Activated CD8-positive, alpha-beta memory T cell treated with anti-CD3 and anti-CD28 coated beads for 1 hour (primary cell): ENCODE measurements at places on chromosomes 7 and 10.

DNA sequence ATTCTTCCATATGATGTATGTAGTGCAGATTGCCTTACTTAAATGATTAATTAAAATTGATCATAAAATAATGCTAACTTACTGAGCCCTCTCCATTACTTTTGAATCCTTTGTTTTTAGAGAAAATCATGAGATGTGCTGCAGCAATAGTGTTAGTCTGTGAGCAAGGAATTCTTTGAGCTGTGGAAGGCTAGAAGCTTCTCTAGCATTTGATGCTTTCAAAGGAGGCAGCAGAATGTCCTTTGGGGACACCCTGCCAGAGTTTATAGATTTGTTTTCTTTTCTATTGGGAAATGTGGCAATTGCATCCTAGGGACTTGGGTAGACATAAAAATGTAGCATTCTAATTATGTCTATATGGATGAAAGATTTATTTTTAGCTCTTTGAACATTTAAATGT lies 284.1 kb upstream of the SMIM30 start:
- DNase-seq, result no peak

DNA sequence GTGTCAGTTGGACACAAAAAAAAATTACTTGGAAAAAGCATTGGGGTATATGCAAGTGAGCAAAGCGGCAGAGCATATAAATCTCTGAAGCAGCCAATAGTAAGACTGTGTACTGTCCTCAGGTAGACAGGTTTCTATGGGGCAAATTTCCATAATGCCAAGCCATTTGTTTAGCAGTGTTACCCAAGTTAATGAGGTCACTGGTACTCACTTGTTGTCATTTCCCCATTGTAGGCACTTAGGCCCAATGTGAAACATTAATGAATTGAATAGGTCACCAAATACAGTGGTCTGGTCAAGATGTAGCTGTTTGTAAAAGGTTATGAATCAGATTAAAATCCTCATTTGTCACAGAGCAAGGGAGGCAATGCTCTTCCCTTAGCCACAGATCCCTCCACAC lies 27.5 kb downstream of the HOXA1 start:
- no peak for DNase-seq

DNA sequence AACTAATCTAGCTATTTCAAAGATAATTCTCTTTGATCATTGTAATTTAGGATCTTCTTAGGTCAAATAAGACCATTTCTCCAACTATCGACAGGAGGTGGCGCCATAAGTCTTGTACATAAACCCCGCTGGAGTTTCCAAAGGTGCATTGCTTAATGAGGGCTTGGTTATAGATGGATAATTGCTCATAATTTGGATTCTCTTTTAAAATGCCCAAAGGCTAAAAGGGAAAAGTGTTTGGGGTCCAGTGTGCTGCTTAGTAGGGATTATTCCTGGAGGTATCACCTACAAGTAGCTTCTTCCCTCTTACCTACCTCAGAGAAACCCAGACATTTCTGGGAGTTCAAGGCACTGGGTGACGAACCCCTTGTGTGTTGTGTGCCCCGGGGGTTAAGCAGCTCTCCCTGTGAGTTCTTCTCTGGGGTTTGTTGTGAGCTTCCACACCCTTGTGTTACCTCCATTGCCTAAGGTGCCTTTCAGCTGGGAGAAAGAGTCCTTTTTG lies 75.2 kb downstream of the PAXIP1 start:
- DNase-seq, result peak; percentile 49

DNA sequence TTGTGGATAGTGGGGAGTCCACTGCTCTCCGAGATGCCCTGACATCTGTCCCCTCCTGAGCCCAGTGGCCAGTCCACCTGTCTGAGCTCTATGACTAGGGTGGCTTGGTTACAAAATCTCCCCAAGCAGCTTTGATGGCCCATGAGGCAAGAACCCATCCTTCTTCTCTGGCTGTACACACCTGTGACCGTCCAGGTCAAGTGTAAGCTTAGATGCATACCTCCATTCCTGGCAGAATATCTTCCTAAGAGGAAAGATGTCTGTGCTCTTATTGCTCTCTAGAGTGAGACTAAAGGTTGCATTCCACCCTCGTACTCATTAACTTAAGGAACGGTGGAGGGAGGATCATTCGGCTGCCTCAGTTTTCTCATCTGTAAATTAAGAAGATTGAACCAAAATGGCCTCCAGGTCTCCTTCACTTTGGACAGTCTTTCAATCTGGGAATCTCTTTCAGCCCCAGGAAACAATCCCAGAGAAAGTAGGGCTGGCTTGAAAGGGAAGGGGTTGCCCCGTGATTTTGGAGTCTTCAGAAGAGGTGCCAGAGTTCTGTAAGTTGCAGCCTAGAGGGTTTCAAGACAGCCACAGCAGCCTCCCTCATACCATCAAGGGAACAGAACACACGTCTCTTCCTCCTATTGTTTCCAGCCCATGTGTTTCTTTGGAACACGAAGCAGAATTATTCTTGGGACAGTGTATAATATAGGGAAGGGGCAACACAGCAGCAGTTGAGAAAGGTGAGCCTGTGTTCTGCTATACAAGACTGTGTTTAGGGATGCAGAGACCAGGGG lies 5.5 kb downstream of the HOXA4 start:
- DNase-seq, result no peak

- no peak for DNase-seq
Observed at GRCh38 chr7:81404669-81405068, 365.2 kb downstream of the HGF start.

DNA sequence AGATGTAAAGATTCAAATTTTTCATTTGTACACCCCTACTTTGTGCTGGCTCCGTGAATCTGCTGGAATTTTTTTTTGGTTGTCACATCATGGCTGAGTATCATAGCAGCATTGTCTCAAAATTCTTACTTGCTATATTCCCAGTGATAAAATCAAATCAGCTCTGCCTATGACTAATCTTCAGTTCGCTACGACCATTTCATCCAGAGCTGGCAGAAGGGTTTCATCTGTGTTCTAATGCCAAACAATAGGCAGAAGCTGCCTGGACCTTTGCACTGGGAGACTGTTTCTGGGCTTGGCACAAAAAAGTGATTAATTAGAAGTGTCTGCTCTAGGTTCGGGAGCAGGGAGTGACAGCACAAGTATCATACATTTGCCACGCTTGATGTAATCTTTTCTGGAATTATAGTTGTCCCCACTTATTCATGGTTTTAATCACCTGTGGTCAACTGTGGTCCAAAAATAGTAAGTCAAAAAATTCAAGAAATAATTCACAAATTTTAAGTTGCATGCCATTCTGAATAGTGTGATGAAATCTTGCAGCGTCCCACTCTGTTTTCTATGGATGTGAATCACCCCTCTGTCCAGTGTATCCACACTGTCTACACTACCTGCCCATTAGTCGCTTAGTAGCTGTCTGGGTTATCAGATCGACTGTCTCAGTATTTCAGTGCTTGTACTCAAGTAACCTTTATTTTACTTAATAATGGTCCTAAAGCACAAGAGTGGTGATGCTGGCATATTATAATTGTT lies 120.5 kb upstream of the IMMP2L start:
- no peak for DNase-seq

DNA sequence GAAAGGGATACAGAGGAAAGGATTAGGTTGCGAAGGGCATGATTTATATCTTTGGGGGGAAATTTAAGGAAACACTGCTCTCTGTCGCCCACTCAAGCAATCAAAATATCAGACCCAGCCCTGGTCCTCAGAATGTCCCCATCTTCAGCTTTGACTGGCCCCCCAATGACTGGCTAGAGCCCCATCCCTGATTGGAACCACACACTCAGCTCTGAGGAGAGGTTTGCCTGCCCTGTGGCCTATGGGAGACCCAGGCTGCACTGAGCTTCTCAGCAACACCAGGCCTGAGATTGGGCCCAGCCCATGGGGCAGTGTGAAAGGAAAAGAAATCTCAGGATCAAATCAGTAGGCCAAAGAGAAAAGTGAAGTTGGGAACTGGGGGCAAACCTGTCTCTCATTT lies 69.5 kb downstream of the ADCYAP1R1 start:
- DNase-seq, result no peak

- no peak for DNase-seq
Observed at GRCh38 chr10:12042409-12042796, 206 bp downstream of the UPF2 start.

- DNase-seq, result no peak
Observed at GRCh38 chr10:28479425-28479865, 53.5 kb upstream of the WAC start.

DNA sequence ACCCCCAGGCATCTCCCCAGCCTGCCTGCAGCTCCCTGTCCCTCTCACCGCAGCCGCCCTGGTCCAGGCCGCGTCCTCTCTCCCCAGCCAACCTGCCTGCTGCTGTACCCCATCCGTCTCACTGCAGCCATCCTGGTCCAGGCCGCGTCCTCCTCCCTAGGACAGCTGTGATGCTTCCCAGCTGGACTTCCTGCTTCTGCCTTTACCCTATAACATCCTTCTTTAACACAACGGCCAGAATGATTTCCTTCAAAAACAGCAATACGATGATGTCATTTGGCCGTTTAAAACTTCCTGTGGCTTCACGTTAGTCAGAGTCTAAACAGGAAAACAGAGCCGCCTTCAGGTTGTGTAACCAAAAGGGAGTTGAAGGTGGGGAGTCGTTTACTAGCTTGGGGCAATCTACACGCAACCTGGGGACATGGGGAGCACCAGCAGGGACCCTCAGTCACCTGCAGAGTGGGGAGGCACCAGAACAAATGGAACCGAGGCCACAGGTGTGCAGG lies 32.2 kb upstream of the ZFAND2A start:
- DNase-seq, result no peak

GRCh38 chr7:133109816-133110215 lies 27.9 kb upstream of the CHCHD3 start:
- DNase-seq, result no peak
